PC-9 (cell line): ENCODE measurements at places on chromosomes 4 and X.

- DNase-seq = no peak
Observed at GRCh38 chrX:45768666-45769236, 568.1 kb upstream of the DIPK2B start.

DNA sequence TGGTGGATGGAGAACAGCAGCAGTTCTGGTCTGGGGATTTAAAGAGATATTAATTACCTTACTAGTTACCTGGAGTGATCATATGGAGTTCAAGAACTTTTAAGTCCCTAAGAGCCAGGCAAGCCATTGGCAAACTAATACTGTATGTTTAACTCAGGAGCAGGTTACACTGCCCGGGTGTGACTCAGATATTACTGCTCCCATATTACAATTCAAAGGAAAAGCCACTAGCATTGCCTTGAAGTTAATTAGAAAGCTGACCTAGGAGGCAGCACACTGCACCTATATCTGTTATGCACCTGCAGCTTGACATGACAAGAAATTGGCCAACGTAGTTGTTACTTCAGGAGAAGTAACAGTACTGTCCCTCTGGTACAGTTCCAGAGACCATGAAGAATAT lies 47.2 kb downstream of the GRK4 start:
- no peak for DNase-seq

- peak; percentile 82 for DNase-seq
Observed at GRCh38 chrX:70479247-70479921, 34.7 kb downstream of the DLG3 start.

DNA sequence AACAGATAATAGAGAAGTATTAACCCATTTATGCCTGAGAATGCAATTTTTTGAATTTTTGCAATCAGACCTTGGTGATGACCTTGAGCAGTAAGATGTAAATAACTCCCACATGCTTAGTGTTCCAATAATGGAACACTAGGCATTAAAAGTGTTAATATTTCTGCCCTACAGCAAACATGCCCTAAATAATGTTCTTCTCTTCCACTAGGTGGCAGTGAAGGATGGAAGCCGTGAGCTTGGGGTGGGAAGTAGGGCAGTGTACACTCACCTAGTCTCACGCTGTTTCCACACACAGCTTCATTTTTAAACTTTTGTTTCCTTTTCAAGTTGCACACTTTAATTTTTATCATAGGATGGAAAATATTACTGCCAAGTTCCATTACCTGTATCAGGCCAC lies 613.1 kb upstream of the HS3ST1 start:
- DNase-seq = no peak

- DNase-seq = no peak
Observed at GRCh38 chr4:165763640-165764039, 109.4 kb upstream of the TLL1 start.

DNA sequence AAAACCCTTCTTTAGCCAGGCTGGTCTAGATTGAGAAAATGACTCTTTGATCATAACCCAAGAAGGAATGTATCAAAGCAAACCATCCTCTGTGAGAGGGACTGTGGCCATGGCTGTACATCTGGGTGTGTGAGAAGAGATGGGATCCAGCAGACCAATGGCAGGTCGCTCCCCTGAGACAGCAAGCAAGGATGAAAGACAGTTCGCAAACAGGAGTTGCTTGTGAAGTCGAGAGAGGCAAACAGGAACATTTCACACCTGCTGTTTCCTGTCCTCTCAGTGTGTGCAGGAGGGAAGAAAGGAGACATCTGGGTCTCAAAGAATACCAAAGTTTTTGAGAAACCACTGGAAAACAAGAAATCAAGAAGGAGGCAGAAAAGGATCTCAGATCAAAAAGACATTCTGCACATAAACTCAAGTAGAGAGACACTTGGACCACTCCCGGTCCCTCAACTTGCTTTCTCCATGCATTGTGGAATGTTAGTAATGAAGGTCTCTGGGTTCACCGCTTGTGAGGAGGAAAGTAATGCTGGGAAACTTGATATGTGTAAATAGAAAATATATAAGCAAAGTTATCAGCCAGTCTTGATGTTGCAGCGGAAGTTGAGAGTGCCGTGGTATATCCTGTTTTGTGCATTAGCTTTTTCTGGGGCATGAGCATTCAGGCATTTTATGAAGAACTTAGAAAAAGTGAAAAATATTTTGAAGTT lies 327.5 kb downstream of the BMPR1B start:
- peak; percentile 20 for DNase-seq

DNA sequence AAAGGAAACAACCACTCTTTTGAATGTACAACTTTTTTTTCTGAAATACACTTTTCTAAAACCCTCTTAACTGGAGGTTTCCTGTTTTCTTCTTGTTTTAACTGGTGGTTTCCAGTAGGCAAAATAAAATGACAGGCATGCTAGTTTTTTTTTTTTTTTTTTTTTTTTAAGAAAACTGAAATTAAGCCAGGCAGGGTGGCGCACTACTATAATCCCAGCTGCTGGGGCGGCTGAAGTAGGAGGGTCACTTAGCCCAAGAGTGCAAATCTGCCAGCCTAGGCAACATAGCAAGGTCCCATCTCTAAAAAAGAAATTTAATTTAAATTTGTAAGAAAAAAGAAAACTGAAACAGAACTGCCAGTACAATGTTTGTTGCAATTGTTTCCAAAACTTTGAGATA lies 44.0 kb downstream of the TMEM144 start:
- no peak for DNase-seq

- no peak for DNase-seq
Observed at GRCh38 chr4:159101988-159102621, 774 bp upstream of the RAPGEF2 start.

GRCh38 chr4:2583517-2583916 lies 47.1 kb downstream of the FAM193A start:
- DNase-seq = peak; percentile 18

DNA sequence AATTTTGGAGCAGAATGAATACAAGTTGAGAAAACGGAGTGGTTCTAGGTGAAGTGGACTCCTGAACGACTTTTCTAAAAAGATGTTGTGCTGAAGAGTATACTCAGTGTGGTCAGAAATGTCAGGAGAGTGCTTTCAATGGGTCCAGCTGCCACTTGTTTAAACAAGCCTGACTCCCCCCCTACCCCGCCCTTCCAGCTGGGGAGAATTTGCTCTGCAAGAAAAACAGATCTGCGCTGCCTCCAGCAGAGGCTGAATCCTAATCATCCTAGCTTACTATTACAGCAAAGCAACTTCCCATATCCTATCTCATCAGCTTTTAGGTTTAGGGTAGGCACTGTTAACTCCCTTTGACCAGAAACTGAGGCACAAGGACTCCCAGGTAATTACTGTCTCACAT lies 1.9 kb downstream of the MAP3K15 start:
- no peak for DNase-seq

- DNase-seq = no peak
Observed at GRCh38 chr4:48262926-48263325, 6.7 kb downstream of the TEC start.

DNA sequence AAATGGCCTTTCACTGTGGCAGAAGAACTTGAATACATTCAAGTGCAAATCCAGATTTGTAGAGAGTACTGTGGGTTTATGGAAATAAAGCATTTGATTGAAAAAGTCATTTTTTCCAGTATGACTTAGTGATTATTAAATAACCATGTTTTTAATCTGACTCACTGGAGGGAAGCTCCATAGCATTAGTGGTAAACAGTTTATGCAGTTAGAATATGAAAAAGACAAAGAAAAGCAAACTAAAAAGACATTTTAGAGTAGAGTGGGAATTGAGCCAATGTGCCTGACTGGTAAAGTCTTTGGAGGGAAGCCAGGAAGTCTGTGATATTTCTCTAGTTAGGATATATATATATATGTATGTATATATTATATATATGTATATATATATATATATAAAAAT lies 53.4 kb downstream of the FAT4 start:
- DNase-seq = no peak

DNA sequence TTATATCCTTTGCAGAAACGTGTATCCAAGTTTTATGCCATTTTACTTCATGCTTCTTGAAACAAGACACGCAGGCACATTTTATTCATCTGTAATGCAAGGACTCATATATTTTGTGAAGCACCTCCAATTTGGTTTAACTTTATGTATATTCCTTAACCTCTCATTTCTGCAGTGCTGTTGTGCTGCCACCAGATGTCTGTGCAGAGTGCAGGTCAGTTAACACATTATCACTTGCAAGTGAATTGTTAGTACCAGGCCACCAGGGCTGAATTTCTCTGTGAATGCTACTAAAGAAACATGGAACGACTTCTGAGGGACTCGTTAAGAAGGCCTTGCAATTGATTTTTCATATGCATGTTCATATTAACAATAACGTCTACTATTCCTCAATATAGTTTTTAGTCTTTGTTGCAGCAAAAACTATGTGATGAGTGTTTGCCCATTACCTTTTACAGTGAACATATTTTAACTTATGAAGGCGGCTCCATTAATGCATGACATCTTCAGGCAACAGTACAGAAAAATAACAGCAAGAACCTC lies 770.3 kb downstream of the NLGN4X start:
- no peak for DNase-seq

DNA sequence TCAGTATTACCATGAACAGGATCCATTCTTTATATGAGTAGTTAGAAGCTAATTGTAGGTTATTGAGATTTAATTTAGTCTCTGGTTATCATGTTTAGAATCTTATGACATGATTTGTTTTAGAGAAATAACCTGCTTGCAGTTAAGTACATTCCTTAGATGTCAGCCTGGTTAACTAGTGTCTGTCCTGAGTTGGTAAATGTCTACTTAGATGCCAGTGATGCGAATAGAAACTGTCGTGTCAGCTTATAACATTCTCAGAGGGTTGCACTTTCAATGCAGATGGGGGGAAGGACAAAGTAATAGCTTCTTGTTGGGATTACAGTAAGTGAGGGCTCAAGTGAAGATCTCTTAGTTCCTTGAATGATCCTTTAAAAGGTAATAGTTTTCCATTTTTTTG lies 227.8 kb upstream of the SPRY1 start:
- no peak for DNase-seq

- DNase-seq = no peak
Observed at GRCh38 chr4:17283251-17283650, 228.6 kb downstream of the QDPR start.

GRCh38 chrX:78384486-78384885 lies 57.1 kb upstream of the CYSLTR1 start:
- no peak for DNase-seq

DNA sequence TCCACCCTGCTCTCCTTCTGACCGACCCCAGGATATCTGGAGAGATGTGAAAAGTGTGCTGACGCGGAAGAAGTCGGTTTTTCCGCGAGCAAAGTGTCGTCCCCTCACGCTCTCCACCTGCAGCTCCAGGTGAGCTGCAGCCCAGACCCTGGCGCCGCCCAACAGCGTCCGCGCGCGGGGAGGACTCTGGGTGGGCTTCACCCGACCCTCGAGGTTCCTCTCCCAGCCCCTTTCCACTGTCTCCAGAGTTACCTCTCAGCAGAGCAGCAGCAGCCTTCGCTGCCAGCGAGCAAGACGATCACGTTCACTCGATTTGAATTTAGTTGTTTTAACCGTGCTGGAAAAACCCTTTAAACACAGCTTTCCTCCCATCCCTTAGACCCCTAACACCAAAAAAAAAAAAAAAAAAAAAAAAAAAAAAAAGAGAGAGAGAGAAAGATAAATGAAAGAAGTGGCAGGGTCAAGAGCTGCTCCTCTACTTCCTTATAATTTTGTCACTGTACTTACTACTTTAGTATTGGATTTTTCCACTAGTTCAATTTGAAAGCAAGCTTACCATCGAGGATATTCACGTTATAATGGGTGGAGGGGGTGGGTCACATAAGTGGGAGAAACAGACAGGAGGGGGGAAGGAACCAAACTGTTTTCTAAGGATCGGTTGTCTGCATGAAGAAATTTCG lies 758 bp upstream of the NR3C2 start:
- no peak for DNase-seq

GRCh38 chr4:137370679-137371078 lies 161.6 kb downstream of the PCDH18 start:
- no peak for DNase-seq

DNA sequence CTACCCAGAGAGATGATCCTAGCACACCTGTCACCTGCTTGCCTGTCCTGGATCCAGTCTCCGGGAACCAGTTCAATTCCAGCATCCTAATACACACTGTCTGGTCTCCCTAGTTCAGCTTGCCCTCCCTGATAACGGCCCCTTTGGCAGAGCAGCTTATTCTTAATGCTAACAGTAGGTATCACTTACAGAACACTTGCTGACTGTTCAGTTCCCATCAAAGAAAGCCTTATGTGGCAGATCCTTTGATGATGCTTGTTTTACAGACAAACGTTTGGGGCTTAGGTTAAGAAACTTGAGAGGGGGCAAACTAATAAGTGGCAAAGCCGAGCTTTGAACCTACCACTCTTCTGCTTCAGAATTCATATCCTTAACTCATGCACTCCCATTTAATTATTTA lies 890 bp downstream of the RASSF6 start:
- DNase-seq = no peak

- no peak for DNase-seq
Observed at GRCh38 chrX:129651756-129652564, 2.8 kb downstream of the APLN start.

- no peak for DNase-seq
Observed at GRCh38 chr4:15314974-15315373, 112.9 kb upstream of the C1QTNF7 start.

DNA sequence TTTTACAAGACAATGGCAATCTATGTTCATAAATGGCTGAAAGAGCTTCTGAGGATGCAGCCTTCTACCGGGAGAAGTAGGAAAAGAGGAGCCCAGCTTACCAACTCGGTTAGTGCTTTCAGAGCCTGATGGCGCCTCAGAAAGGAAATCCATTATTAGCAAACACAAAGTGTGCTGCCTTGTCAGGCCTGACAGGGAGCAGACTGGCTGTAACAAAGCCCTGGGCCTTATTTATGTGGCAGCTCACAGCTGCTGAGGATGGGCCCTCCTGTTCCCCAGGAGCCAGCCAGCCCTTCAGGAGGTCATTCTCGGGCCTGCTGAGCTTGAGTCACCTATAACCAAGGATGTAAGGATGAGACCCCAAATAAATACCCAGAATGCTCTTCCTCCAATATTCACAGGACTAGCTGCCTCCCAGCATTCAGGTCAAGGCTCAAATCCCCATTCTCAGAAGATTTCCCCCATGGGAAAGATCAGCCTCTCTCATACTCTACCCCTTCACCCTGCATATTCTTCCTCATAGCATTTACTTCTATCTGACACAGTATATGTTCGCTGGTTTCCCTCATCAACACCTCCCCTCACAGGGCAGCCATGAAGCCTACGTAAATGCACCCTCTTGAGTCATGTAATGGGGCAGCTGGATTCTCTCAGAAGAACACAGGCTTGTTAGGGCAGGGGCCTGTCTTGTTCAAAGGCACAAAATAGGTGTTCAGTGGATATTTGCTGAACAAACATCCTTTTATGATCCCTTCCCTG lies 227.0 kb upstream of the RASGEF1B start:
- DNase-seq = no peak

DNA sequence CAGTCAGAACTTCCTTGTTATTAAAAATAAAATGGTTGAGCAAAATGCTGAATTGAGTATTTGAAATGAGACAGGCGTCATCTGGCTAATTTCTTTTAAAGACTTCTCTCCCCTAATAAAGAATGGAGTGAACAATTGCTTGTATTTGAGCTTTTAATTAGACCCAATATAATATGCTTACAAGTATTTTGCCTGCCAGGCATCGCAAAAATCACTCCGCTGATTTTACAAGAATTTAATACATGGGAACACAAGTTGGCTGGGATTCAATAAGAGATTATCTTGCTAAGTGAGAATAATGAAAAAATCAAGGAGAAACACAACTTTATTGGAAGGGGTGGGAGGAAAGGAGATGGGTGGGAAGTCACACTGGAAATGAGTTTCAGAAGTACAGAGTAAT lies 52.3 kb downstream of the KLF3 start:
- DNase-seq = no peak
